ENCODE measurements at places on chromosomes 1 and 21.

DNA sequence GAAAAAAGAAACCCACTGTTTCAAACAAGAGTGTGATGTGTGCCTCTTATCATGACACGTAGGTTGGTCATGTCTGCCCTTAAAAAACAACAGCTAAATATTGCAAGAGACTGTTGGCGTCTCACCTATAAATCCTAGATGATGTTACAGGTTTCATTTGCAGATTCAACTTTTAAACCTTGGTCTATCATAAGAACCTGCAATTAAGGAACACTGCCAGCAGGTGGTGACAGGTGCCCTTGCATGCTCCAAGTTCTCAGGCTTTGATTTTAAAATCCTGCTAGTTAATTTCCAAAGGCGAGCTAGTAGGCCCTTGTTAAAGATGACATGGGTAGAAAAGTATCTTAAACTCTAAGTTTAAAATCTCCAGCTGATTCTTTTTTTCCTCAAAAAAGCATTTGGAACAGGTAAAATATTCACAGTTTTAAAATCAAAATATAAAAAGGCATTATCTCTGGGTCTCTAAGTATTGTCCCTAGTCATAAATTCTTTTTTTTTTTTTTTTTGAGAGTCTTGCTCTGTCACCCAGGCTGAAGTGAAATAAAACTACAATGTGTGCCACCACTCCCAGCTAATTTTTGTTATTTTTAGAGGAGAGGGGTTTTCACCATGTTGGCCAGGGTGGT, 39.1 kb downstream of the CLSTN1 start:
- peak; percentile 31 for DNase-seq

DNA sequence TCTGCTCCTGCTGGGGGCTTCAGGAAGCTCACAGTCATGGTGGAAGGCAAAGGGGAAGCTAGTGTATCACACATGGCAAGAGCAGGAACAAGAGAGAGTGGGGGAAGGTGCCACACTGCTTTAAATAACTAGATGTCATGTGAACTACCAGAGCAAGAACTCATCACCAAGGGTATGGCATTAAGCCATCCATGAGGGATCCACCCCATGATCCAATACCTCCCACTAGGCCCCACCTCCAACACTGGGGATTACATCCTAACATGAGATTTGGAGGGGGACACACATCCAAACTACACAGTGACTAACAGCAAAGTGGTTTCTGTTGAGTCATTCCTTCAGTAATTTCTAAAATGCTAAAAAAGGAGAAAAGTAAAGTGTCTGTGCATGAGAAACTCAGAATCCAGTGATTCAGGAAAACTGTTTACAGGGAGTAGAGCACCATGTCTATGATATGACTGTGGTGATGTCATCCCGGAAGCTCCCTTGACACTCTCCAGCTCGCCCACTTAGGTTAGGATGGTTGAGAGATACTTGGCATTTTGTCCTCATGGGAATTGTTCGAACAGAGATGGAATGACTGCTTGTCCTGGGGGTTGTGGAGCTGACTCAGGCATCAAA, 50.3 kb downstream of the CHD1L start:
- no peak for DNase-seq

DNA sequence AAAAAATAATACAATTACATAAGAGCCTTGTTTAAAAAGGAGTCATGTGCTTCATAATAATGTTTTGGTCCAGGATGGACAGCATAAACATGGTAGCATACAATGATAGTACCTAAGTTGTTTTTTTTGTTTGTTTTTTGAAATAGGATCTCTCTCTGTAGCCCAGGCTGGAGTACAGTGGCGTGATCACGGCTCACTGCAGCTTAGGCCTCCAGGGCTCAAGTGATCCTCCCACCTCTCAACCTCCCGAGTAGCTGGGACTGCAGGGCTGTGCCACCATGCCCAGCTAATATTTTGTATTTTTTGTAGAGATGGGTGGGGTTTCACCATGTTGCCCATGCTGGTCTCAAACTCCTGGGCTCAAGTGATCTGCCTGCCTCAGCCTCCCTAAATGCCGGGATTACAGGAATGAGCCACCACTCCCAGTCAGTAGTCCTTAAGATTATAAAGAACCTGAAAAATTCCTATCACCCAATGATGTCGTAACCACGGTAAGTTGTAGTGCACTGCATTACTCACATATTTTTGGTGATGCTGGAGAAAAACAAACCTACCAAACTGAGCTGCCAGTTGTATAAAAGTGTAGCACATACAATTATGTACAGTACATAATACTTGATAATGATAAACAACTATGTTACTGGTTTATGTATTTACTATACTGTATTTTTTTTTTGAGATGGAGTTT, 22.4 kb upstream of the RCOR3 start:
- no peak for DNase-seq

GRCh38 chr1:12056331-12056841, 6.7 kb upstream of the TNFRSF8 start:
- DNase-seq = no peak

- no peak for DNase-seq
These were observed 32.6 kb downstream of the GRIK3 start for GRCh38 chr1:37001703-37002102.

DNA sequence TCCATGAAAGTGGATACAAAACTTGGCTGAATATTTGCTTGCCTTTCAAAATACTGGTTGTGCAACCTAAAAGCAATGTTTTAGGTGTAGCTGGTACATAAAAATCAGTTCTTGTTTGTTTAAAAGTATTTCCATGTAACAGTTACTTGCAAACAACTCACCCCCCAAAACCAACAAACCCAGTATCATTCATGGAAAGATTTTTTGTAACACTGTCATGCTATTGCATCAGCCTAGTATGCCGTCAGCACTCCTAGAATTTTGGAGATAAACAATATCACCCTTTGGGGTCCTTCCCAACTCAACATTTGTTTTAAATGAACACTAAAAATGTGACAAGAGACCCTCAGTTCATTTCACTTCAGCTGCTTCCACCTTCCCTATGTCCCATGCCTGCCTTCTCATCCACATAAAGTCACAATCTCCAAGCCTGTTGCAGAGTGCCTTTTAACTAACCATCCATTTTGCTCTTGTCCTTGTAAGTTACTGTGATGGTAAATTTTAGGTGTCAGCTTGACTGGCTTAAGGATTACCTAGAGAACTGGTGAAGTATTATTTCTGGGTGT, 425.3 kb downstream of the DUSP10 start:
- no peak for DNase-seq

GRCh38 chr1:202037706-202038296, 27.4 kb downstream of the ELF3 start:
- DNase-seq = no peak

- DNase-seq = no peak
These were observed 86.4 kb upstream of the SPATA6 start for GRCh38 chr1:48558366-48558765.

DNA sequence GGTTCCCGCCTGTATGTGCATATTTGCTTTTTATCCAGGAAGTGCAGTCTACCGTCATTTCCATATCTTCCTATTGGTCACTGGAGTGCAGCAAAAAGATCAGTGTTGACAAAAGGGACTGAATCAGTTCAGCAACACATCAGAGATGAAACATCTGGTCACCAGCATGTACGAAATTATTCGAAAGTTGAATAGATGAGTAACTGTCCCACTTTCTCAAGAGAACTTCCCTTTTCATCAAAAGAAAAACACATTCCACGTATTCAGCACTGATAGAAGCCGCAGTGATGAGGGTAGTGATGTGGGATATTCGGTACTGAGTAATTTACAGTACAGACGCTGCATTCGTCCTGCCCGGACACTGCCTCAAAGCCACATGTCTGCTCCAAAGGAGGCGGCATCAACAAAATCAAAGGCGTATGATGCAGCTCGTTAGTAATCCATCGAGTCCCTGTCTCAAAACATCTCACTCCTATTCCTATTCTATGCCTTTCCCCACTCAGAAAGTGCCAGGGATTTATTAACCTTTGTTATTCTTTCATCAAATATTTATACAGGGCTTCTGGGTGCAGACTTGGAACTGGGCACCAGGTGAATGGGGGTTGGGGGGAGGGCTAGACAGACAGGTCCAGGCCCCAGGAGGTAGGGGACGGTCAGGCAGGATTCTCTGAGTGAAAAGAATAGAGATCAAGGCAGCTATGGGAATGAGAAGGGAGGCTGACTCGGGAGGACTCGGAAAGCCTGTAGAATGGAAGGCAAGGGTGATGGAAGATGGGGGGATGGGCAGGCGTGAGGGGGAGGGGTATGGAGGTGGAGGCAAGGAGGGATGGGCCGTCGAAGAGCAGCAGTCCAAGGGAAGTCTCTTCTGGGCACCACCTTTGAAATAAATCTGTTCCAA, 79.5 kb upstream of the SLC45A1 start:
- DNase-seq = no peak

GRCh38 chr1:109985247-109986053, 885 bp downstream of the AHCYL1 start:
- DNase-seq = no peak

GRCh38 chr1:3244025-3244926, 175.3 kb downstream of the PRDM16 start:
- DNase-seq = no peak

GRCh38 chr1:95207223-95207935, 26.6 kb upstream of the RWDD3 start:
- DNase-seq = no peak

GRCh38 chr1:219179293-219179692, 5.6 kb downstream of the LYPLAL1 start:
- DNase-seq = no peak

DNA sequence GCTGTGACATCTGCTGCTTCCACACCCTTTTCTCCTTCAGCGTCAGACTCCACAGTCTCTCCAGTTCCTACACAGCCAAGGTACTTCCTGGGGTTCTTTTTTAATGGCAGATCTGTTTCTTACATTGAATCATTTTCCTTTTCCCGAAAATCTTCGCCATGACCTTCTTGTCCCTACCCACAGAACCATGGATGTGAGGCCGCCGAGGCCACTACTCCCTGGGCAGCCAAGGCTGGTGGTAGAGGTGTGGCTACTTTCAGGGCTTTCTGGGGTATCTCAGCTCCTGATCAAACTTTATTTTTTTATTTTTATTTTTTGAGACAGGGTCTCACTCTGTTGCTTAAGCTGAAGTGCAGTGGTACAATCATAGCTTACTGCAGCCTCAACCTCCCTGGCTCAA, 9.5 kb upstream of the LIN9 start:
- no peak for DNase-seq

- DNase-seq = no peak
These were observed 72.9 kb downstream of the ITPKB start for GRCh38 chr1:226666164-226666506.

- DNase-seq = no peak
These were observed 118.0 kb upstream of the IPO9 start for GRCh38 chr1:201710632-201711597.

DNA sequence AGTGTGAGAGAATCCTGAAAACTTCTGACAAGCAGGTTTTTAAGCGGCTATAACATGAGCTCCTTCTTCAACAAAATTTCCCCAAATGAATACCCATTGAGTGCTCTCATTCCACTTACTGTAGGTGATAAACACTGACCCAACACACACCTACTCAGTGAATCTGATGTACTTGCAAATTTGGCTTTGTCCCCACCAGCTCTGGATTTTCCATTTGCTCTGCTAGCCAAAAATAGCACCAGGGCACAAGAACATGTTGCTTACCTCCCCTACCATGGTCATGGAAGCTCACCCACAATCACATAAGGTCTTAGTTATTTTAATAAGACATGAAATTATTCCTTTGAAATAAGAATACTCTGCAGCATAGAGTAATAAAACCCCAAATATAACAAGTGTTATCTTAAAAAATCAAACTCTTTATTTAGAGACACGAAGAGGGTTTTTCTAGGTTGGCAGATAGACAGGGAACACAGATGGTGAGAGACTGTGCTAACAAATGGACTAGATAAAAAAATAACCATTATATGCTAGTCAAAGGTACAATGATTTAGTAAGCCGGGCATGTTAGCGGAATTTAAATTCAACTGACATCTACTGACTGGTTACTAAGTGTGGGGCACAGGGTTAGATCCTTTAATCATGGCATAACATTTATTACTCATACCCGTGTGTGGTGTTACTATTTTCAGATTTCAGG, 291.9 kb downstream of the KCNH1 start:
- DNase-seq = no peak

- no peak for DNase-seq
These were observed 483 bp downstream of the PEAR1 start for GRCh38 chr1:156894001-156894400.

DNA sequence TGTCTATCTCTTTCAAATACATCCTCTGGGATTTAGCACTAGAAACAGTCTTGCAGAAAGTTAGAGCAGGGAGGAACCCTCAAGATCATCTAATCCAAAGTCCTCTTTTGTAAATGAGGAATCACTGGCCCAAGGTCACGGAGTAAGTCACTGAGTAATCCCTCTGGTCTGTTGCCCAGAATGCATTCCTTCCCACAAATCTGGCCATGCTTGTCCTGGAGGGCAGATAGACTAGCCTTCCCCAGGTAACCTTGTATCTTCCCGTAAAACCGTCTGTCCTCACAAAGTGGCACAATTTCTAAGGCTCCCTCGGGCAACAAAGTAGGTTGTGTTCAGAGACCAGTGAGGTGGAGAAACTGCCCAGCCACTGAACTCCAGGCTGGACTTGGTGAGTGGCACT, 46.2 kb downstream of the DDR2 start:
- peak; percentile 28 for DNase-seq

DNA sequence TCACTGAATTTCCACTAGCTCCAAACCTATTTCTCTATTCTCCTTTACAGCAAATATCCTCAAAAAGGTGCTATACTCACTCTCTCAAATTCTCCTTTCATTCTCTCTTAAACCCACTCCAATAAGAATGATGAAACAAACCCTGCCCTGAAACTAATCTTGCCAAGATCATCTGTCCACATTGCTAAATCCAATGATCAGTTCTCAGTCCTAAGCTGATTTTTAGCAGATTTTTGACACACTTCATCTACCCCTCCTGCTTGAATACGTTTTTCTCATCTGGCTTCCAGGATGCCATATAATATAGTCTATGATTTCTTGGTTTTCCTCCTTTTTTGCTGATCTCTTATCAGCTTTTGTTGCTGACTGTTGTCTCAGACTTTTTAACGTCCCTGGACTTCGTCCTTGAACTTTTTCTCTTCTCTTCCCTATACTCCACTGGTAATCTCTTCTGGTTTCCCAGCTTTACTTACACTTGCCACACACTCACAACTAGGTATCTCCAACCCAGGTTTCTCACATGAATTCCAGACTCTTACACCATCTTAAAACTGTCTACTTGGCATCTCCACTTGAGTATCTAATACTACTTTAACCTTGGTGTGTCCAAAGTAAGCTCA, 35.3 kb downstream of the RERE start:
- no peak for DNase-seq

GRCh38 chr1:222095606-222096475, 354.0 kb upstream of the DUSP10 start:
- DNase-seq = no peak

- no peak for DNase-seq
These were observed 126.9 kb downstream of the COQ8A start for GRCh38 chr1:227066999-227067398.

- DNase-seq = no peak
These were observed 237.5 kb downstream of the TTLL7 start for GRCh38 chr1:83761167-83762038.

GRCh38 chr1:2053784-2054376, 3.7 kb downstream of the PRKCZ start:
- DNase-seq = no peak
